Right renal pelvis (tissue), 4 donors: ENCODE measurements at places on chromosomes 7 and 10. TPM values are rescaled to one million over a fixed set of nuclear protein-coding genes. Genes with fewer than 3 reads are reported as not detected.

C10orf67 gene
- polyA plus RNA-seq, result 1.4 TPM

- no peak for DNase-seq
Measured at GRCh38 chr7:155660758-155661093, 16.3 kb downstream of the RBM33 start.

- DNase-seq, result no peak
Measured at GRCh38 chr10:113695691-113696090, 16.0 kb downstream of the CASP7 start.

DNA sequence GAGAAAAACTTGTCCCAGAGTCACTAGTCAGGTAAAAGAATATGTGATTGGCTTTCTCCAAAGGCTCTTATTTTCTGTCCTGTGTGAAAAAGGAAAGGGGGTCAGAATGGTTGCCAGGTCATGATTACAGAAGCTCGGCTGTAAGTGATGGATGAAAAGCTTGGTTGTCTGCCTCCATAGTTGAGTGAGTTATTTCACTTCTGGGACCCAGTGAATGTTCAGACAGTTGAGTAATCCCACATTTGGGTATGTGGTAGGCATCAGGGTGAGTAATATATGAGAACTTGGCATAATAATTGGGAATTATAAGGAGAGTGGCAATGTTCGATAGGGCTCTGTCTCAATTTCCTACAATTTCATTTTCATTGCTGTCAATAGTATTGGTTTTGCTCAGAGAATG is 72.5 kb downstream of the BBS9 start:
- no peak for DNase-seq

DNA sequence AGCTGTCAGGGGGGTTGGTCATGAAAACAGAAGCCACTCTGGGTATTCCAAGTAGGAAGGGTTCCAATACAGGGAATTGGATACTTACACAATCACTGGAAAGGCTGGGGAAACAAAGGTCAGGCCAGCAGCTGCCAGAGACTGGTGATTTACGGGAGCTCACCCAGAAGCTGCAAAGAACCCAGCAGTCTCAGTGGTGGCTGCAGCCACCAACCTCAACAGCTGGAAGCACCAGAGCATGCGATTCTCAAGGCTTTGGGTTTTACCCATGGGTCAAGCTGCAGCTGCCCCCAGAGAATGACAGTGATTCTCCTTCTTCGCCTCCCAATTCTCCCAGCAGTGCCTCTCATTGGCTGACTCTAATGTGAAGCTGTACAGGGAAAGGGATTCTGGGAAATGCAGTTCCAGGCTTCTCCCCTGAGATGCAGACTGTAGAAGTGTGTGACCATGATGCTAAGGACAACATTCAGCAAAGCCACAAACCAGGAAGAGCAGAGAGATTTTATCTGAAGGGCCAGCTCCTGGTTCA is 107.2 kb upstream of the TCF7L2 start:
- DNase-seq, result peak; percentile 44

HMX2 gene
- 2.0 TPM for polyA plus RNA-seq

GRCh38 chr10:130003787-130004613 is 39.9 kb upstream of the EBF3 start:
- no peak for DNase-seq

DNA sequence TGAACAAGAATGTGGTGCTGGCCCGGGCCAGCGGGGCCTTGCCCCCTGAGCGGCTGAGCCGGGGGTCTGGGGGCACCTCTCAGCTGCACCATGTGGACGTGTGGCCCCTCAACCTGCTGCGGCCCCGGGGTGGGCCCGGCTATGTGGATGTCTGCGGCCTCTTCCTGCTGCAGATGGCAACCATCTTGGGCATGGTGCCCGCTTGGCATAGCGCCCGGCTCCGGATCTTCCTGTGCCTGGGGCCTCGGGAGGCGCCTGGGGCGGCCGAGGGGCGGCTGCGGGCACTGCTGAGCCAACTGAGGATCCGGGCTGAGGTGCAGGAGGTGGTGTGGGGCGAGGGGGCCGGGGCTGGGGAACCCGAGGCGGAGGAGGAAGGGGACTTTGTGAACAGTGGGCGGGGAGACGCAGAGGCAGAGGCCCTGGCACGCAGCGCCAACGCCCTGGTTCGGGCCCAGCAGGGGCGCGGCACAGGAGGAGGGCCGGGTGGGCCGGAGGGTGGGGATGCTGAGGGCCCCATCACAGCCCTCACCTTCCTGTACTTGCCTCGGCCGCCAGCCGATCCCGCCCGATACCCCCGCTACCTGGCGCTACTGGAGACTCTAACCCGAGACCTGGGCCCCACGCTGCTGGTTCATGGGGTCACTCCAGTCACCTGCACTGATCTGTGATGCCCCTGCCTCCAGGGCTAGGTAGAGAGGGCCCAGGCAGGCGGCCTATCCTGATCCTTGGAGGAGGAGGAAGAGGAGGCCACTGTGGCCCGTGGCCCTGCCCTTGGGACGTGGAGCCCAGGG is 1.1 kb upstream of the TRIP6 start:
- no peak for DNase-seq

DNA sequence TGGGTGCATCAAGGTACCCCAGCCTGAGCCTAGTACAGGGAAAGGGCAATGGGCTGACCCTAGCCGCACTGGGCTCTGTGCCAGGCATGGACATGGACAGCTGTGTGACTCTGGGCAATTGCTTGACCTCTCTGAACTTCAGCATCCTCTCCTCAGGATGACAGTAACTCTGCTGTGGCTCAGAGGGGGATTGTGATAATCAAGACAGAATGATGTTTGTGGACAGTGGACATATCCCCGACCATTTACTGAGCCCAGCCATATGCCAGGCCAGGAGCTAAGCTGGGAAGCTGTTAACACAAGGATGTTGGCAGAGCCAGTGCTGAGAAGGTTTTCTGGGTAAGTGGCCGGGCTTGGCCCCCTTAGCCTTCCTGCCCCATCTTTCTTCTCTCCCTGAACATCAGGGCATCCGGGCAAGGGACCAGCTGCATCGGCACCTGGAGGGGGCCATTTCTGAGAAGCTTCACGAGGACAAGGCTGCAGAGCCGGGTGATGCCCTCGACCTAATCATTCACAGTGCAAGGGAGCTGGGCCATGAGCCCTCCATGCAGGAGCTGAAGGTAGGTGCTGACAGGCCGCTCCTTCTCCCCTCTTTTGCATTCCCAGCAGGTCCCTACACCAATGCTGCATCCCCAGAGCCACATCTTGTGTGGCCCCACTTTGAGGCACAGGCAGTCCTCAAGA is 3.5 kb downstream of the CYP26C1 start:
- no peak for DNase-seq

GRCh38 chr7:1978656-1979590 is 253.8 kb downstream of the MAD1L1 start:
- DNase-seq, result no peak

- DNase-seq, result no peak
Measured at GRCh38 chr7:100210805-100211204, 8.9 kb upstream of the PVRIG start.

PDIA4 gene
- polyA plus RNA-seq, result 197 TPM

DNA sequence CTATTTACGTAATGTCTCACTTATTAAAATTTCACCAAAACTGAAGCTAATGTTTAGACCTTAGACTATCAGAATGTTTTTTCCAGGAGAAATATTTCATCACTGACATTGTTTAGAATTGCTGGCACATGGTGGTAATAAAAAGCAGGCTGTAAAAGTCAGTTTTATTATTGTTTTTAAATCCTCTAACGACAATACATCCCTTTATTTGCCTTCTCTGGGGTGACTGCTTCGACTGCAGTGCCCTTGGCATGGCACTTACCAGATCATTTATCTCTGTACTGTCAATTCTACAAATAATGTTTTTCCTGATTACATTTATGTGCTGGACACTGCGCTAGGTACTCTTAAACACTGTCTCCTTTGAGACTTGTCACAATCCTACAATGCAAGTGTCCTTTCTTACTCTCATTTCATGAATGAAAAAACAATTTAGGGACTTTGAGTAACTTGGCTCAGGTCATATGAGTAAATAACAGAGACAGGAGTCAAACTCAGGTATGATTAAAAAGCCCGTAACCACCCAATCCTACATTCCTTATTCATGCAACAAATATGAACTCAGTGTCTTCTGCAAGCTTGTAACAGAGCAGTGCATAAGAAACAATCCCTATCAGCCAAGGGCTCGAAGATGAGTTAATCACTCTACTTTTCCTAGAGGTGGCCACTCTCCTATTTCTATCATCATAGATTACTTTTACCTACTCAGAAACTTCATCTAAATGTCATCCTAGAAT is 5.6 kb upstream of the ING3 start:
- no peak for DNase-seq

- DNase-seq, result no peak
Measured at GRCh38 chr10:88978463-88978862, 12.1 kb upstream of the FAS start.

GNGT1 gene
- not detected for polyA plus RNA-seq

DNA sequence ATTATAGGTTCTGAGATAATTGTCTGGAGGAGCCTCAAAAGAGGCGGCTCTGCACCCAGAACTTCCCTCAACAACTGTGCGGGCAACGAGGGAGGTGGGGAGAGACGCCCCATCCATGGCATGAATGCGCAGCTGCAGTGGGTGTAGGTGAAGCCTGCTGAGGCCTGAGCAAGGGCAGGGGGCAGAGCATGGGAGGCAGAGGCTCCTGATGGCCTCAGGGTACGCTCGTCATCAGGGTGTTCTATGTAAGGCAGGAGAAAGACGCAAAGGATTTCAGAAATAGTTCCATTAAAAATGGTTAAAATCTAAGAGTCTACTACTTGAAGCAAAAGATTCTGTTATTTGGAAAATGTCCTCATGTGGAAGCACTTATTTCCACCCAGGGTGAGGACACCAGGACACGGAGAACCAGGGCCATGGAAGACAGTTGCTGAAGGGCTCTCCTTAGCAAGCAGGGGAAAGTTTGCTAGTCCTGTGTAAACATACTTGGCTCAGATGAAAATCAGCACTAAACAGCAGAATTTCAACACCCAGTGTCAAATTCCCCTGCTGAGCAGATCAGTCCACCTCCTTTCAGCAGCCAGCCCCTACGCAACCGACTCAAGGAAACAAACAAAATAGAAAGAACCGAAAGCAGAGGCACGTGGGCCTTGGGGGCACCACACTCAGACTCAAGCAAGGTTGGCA is 18.9 kb downstream of the INSIG1 start:
- DNase-seq, result no peak

CYREN gene
- polyA plus RNA-seq, result 57.0 TPM

DNA sequence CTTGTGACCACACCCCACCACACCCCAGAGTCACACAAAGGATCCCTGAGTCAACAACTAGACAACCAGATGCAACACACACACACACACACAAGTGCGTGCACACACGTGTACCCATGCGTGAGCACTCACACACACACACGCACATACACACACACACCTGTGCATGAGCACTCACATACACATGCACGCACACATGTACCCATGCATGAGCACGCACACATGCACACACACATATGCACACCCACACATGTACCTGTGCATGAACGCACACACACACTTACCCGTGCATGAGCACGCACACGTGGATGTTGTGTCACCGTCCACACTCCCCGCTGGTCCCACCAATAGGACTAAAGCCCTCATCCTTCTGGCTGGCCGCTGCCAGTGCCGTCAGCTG is 60.4 kb downstream of the HTR5A start:
- no peak for DNase-seq

CNOT4 gene
- polyA plus RNA-seq, result 35.3 TPM

DNA sequence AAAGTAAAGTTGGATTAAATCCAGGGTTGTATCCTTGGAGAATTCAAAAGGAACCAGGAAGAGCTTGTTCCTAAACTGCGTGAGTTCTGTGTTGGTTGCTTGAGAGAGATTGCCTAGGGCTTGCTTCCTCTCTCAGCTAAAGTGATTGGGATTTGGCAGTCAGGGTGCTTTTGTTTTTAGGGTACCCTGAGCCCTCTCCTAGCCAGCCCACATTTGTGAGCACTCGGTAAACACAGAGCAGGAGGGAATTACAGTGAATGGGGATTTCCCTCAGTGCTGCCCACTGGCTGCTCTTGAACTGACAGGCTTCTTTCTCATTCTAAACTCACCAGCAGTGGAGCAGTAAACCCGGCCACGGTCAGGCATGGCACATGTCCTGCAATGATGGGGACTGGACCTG is 146.9 kb downstream of the TPST1 start:
- DNase-seq, result no peak

SYT15B gene
- 4.1 TPM for polyA plus RNA-seq

DNA sequence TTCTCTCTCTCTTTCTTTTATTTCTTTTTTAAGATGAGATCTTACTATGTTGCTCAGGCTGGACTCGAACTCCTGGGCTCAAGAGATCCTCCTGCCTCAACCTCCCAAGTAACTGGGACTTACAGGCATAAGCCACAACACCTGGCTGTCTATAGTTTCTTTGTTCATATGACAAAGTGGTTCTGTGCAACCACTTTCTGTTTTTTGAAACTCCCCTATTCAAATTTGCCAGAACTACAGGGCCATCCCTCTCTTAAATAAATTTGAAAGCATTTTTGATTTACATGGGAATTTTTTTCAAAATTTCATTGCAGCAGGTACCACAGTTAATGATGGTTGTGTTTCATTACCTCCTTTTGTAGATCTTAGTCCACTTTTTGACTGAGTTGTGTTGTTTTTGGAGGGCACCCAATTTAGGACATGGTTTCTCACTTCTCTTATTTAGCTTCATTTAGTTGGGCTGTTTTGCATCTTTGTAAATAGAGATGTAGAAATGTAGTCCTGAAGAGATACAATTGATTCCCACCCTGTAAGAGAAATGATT is 119.2 kb downstream of the LRRC4 start:
- no peak for DNase-seq

GRCh38 chr7:130419658-130420057 is 21.2 kb downstream of the CEP41 start:
- no peak for DNase-seq

DNA sequence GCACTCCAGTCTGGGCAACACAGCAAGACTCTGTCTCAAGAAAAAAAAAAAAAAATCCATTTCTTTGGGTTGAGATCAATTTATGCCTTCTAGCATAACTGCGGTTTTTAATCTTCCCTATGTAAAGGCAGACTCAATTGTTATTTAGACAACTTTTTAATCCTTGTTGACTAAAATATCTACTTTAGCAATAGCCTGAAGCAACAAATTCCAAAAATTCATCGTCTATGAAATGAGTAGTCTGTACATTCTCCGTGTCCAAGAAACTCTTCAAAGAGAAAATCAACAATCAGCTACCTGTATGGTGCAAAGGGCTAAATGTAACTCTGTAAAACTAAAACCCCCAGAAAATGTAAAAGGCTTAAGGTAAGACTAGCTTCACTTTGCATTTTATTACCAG is 22.8 kb downstream of the LAMB1 start:
- no peak for DNase-seq

GRCh38 chr7:35588647-35589046 is 106.3 kb downstream of the HERPUD2 start:
- DNase-seq, result no peak

GRCh38 chr10:34719746-34720145 is 95.3 kb downstream of the PARD3 start:
- no peak for DNase-seq

ETV1 gene
- polyA plus RNA-seq, result 31.9 TPM
